NCI-H2081 treated with DMSO at 0.1 percent for 48 hours (cell line): ENCODE measurements at places on chromosomes 11 and 22.

DNA sequence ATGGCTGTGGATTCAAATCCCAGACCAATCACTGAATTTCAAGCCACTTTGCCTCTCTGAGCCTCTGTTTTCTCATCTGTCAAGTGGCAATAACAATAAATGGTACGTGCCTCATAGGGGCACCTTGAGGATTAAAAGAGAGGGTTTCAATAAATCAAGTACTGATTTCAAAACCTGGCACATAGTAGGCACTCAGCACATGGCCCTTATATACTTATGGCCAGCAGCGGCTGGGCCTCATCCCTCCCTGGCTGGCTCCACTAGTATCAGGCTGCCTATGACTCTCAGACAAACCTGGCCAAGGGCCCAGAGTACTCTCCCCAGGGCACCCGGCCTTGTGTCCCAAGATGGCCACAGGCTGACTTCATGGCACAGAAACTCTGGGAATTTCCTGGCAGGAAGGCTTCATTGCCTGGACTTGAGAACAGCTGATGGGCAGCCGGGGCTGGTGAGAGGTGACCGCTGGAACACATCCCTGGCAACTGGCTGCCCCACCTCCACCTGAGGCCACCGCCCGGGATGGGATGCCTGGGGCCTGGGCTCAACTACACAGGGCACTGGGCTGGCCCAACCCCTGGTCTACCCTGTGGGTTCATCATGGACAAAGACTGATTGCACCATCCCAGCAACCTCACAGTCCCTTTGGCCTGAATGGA lies 3.4 kb downstream of the FADS3 start:
- no peak for DNase-seq

GRCh38 chr22:21866833-21867527 lies 465 bp downstream of the MAPK1 start:
- no peak for DNase-seq

- no peak for DNase-seq
These were observed 530.2 kb downstream of the DLG2 start for GRCh38 chr11:85096939-85097338.

- no peak for DNase-seq
These were observed 41.4 kb downstream of the MUC2 start for GRCh38 chr11:1116104-1116503.

- no peak for DNase-seq
These were observed 43.9 kb downstream of the CCDC34 start for GRCh38 chr11:27319072-27319471.

DNA sequence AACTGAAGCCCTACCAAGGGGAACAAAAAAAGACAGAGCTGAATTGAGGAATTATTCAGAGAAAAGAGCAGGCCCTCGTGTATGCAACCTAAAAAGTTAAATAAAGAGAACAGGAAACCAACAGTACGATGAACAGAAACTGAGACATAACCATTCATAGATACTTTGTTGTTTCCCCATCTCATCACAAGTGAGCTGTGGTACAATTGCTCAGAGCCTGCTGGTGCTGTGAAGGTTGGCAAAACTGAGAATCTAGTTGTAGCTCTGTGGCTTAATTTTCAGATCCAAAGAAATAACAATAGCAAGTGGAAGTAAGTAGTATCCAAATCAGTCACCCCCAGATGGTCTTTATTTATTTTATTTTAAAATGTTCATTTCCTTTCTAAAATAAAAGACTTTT lies 37.7 kb upstream of the BLID start:
- no peak for DNase-seq

DNA sequence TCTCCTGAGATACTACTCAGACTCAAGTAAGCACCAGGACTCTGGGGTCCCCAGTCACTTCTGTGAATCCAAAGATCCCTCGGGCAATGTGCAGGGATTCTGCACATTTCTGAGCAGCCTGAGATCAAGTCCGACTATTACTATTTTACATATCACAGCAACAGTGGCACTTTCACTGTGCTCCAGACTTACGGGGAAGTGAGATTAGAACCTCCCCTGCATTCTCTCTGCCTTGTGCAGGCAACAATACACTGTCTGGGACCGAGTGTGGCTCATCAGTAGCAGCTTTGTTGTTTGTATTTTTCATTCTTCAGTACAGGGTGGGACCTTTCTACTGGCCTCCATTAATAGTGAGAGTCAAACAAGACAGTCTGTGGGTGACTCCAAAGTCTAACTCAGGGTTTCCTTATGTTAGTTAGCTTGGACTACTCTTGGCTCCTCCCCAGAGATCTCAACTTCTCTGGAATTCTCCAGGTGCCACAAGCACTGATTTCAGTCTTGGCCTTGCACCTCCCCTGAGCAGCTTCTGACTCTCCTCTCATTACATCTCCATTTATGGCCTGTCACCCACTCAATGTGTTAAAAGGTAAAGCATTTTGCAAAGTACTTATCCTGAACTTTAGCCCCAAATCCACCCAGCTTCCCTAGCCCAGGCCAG lies 76.2 kb upstream of the TOP3B start:
- DNase-seq = no peak

DNA sequence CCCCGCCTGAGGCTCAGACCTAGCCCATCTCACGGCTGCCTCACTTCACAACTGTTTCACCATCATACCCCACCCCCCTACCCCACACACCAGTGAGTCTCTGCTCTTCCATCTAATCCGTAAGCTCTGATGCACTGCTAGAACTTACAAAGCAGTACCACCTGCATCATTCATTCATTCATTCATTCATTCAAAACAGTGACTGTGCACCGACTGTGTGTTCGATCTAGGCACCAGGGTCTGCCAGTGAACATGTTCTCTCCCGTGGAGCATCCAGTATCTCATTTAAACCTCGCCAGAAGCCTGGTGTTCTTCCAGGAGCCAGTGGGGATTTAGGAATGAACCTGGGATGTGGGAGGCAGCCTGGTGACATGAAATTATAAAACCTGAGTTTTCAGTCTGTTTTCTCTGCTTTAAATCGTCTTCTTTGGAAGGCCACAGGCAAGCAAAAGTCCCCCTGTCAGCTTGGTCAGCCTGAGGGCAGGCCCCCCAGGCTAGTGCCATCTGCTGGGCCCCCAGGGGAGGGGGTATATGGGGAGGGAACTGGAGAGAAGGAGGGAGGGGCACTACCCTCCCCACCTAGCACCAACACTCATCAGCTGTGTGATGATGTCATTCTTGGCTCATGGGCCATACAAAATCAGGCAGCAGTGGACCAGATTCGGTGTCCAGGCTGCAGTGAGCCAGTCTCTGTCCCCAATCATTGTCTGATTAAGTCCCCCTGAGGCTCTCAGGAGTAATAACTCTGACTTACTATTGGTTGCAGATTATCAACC lies 18.4 kb downstream of the TMPRSS6 start:
- no peak for DNase-seq

DNA sequence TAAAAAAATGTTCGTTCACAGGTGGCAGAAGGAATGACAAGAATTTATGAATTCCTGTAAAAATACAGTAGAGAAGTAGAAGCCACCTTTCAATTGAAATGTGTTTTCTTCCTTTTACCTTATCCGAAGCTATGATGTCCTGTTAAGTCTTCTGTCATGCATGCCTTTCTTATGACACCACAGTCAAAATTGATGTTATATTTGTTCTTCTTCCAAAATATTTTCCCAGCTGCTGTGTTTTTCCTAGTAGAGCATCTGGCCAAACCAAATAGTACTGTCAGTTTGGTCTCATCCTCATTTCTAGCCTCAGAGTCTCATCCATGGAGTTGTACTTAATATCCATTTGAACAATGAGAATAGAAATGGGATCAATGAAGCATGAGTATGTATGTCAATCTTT lies 206.1 kb downstream of the PGR start:
- DNase-seq = no peak

DNA sequence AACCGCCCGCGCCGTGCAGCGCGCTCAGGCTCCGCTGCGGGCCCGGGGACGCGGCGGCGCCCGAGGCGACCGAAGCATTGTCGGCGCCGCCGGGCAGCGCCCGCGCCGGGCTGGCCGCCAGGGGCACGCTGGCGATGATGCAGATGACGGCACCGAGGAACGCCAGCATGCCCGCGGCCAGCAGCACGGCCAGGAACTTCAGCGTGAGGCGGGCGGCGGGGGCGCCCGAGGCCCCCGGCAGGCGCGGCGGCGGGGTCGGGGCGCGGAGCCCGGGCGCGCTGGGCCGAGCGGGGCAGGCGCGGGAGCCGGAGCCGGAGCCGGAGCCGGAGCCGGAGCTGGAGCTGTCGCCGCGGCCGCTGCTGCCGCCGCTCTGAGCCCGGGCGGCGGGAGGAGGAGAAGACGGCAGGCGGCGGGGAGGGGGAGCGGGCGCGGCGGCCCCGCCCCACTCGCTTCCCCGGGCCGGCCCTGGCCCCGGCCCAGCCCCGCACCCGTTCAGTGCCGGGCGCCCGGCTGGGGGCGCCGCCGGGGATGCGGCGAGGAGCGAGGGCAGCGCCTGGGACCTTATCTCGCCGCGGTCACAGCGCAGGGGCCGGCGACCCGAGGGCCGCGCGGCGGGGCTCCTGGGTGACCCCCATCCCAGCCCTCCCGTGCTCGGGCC lies at the start of gene NPTXR:
Gene NPTXR (minus strand): TSS at position 372 of the 658 bp plus-strand sequence.
- DNase-seq = no peak

GRCh38 chr11:94338651-94339050 lies 34.3 kb downstream of the IZUMO1R start:
- no peak for DNase-seq

DNA sequence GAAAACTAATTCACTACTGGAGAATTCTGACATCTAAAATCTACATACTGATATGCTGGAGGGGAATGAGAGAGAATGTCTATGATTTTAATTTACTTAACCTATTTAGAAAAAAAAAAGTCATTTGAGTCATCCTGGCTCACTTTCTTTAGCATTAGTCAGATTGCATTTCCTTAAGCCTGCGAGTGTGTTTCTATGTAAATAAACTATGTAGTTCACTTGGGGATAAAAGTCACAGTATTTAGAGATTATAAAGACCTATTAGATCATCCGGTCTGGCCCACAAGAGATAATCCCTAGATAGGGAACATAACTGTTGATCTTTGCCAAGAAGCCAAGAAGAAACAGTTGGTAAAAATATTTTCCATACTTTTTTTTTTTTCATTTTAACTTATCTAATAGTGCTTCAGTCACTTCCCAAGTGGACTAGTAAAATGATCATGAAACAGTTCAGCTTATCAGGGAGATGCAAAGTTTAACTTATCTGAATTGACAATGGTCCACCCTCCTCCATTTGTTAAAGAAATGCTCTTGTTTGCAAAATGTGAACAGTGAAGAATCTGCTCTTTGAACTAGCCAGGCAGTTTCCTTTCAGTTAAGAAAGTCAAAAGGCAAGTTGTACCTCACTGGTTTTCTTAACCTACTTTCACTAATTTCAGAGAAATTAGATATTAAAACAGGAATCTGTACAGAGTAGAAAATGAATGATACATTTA lies 21.2 kb upstream of the BLID start:
- DNase-seq = no peak

DNA sequence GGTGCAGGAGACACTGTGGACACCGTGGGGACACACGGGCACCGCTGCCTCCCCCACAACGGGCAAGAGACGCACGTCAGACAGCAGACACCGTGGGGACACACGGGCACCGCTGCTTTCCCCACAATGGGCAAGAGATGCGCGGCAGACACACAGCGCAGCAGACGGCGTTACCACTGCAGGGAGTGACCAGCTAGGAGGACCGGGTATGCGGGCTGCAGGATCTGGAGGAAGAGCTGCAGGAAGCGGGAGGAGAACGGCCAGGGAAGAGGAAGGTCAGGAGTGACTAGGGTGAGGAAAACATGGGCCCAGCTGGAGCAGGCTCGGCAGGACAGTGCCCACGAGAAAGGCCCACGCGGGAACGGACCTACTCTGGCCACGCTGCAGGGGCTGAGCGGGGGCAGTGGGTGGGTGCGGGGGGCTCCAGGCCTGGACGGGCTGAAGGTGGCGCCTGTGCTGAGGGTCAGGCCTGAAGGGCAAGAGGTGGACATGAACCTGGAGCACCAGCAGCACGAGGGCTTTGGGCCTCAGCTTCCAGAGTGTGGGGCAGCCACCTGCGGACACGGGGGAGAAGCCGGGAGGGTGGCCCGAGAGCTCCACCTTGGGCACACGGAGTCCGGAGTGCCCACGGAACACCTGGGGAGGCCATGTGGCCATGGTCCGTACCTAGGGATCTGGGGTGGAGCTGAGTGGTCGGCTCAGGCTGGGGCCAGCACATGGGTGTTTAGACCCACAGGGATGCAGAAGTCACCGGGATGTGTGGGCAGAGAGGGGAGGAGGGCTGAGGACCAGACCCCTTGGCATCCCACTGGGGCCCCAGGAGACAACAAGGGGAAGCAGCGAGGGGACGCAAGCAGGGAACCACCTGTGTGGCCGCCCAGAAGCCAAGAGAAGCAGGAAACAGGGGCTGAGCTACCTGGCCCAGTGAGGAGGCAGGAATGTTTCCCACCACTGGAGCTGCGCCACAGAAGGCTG lies 16.5 kb downstream of the TOLLIP start:
- no peak for DNase-seq

- no peak for DNase-seq
These were observed 928 bp upstream of the CRACR2B start for GRCh38 chr11:826836-827145.

DNA sequence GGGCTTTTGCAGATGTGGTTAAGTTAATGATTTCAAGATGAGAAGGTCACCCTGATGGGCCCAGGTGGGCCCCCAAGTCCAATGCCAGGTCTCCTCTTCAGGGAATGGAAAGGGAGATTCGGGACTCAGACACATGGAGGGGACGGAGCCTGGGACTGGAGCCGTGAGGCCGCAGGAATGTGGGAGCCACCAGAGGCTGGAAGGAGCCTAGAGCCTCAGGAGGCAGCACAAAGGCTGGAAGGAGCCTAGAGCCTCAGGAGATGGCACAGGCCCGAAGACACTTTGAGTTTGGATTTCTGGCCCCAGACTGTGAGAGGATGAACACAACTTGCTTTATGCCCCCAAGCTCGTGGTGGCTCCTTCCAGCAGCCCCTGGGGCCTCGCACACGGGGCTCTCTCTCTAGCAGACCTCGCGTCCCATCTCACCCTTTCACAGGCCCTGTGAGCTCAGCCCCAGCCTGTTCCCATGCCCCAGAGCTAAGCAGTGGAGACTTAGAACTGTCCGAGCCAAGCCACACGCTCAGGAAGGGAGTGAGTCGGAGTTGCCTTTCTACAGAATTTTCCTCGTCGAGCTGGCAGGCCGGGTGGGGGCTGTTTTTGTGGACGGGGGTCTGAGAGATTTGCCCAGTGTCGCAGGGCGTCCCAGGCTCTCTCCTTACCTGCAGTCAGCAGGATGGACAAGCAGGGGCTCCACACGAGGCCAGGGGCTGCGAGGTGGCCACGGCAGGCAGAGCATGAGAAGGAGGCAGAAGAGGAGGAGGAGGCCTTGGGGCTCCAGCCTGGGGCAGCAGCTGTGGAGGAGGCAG lies 937.6 kb downstream of the BRD1 start:
- no peak for DNase-seq

GRCh38 chr22:43411869-43412807 lies at the start of gene MPPED1:
TSS of gene MPPED1 (plus strand) at chr22:43412014. CDS start at chr22:43424986, 12,972 bp downstream.
- no peak for DNase-seq

- DNase-seq = no peak
These were observed 25.2 kb downstream of the FAM76B start for GRCh38 chr11:95764267-95764898.
